ENCODE measurements at places on chromosomes 3 and 15.

GRCh38 chr15:100694381-100695021 is 92.1 kb downstream of the ASB7 start:
- no peaks in the 10 kb centered on the region for H3K4me1 ChIP-seq
- H3K36me3 ChIP-seq: no peaks in the 10 kb centered on the region
- no peak overlapping the region for H3K4me3 ChIP-seq
- H3K27ac ChIP-seq: no peak overlapping the region
- peaks cover 20% of the 10 kb centered on the region for H3K27me3 ChIP-seq

DNA sequence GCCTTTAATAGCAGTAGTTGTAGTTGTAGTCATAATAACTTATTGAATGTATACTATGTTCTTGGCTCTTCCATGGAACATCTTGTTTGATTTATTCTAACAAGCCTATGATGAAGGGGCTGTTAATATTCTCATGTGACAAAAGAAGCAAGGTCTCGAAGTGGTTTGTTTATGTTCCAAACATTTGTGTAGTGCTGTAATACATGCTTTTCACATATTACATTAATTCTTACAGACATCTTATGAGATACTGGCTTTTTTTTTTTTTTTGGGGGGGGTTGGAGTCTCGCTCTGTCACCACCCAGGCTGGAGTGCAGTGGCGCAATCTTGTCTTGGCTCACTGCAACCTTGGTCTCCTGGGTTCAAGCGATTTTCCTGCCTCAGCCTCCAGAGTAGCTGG is 252.3 kb downstream of the PTPRG start:
- no peak for DNase-seq
- no peak overlapping the region for H3K4me3 ChIP-seq
- no peak overlapping the region for H3K27ac ChIP-seq

DNA sequence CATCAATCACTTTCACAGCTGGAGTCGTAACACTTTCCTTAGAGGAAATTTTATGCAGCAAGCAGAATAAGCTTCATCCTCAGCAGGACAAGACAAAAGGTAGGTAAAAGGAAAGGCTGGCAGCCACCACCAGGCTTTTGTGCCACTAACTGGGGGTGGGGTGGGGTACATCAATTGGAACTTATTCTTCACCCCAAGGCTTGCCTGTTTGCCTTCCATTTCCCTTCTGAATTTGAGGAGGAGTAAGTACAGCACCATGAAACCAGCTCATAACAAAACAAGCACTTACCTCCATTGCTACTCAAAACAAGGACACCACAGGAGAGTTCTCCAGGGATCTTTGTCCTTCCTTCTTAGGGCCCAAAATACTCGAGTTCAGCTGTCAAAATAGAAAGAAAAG is 296.8 kb downstream of the ARRDC4 start:
- no peak overlapping the region for H3K4me3 ChIP-seq
- peaks cover 9% of the 10 kb centered on the region for H3K4me1 ChIP-seq
- DNase-seq: no peak

DNA sequence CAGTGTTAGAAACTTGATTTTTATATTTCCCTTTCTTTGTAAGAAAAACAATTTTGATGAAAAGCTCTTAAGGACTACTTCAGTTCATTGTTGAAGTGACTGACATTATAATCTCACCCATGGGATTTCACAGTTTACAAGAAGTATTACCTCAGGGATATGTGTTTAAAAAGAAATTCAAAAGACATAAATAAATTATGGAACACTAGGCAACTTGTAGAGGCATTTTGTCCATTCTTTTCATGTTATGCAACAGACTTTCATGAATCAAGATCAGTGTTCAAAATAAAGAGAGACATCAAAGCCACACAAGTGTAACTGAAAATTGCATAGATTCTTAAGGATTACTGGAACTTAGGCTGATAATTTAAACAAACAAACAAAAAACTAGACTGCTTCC is 196.8 kb upstream of the AGTR1 start:
- H3K36me3 ChIP-seq: no peaks in the 10 kb centered on the region
- H3K4me3 ChIP-seq: no peak overlapping the region
- H3K27me3 ChIP-seq: no peaks in the 10 kb centered on the region
- H3K4me1 ChIP-seq: no peaks in the 10 kb centered on the region
- H3K27ac ChIP-seq: no peak overlapping the region

- no peak for DNase-seq
- no peaks in the 10 kb centered on the region for H3K36me3 ChIP-seq
- no peaks in the 10 kb centered on the region for H3K4me1 ChIP-seq
- peaks cover 4% of the 10 kb centered on the region for H3K27me3 ChIP-seq
- H3K4me3 ChIP-seq: no peak overlapping the region
- H3K27ac ChIP-seq: no peak overlapping the region
These were observed 29.4 kb upstream of the SLITRK3 start for GRCh38 chr3:165225604-165226003.

DNA sequence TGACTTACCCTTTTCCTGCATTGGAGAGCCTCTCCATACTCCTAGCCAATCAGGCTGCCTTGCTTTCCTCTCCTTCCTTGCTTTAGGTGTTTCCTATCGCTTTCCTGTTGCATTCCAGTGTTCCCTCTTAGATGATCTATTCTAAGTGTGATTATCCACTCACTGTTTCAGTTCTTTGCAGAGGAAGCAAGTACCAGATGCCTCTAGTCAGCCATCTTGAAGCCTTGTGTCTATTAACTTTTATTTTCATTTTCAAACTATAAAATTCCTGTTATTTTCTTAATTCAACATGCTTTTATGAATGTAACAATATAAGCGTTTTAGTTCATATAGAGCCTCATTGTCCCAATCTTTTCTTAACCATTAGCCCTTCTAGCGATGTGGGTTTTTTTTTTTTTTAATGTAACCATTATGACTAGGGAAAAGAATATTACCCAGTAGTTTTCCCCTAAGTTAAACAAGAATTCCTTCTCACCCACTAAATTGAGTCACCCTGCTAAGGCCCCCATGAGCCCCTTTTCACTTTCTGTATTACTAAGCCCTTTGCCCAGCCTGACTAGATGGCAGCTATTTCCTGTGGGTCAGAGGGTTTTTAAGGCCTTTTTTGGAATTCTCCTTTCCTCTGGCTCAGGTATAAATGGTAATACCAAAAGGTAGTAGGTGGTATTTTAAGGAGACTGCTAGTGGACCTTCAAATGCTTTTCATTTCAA is 229.4 kb upstream of the CTNNB1 start:
- H3K27ac ChIP-seq: no peak overlapping the region
- no peaks in the 10 kb centered on the region for H3K4me1 ChIP-seq
- DNase-seq: no peak
- no peak overlapping the region for H3K4me3 ChIP-seq
- H3K36me3 ChIP-seq: peaks cover 5% of the 10 kb centered on the region

- H3K27me3 ChIP-seq: no peaks in the 10 kb centered on the region
- no peak overlapping the region for H3K4me3 ChIP-seq
- H3K36me3 ChIP-seq: no peaks in the 10 kb centered on the region
- DNase-seq: no peak
- H3K27ac ChIP-seq: no peak overlapping the region
- H3K4me1 ChIP-seq: no peaks in the 10 kb centered on the region
These were observed 26.3 kb upstream of the AADAC start for GRCh38 chr3:151787626-151788025.

DNA sequence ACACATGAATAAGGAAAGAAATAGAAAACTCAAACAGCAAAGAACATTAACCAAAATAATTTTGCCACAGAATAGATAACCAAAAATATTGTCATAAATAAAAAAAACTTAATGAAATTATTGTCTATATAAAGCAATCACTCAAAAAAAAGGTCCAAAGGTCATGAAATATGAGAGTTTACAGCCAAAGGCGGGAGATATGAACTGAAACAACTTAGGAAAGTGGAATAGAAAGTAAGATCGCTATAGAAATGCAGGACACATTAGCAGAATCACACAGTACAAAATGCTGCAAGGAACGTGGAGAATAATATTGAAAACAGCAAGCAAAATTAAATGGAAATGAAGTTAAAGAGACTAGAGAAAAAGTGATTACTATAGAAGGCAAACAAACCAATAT is 375.0 kb upstream of the ARHGEF26 start:
- H3K27me3 ChIP-seq: no peaks in the 10 kb centered on the region
- H3K4me3 ChIP-seq: no peak overlapping the region
- H3K27ac ChIP-seq: no peak overlapping the region

DNA sequence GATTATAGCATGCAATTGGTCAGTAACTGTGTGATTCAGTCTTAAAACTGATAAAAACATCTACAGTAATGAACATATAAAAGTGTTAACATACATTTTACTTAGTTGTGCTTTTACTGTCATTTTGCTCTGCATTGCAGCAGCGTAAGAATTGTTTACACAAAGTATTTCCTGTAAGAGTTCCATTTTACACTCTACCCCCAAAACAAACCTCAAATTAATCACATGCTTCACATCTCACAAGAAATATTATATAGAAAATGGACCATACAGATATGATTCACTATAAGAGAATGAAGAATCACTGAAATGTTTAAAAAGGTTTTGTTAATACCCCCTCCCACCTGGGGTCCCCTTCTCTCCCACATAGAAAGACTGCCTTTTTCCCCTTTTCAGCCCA is 225.9 kb upstream of the LRRN1 start:
- H3K4me3 ChIP-seq: no peak overlapping the region
- DNase-seq: no peak
- H3K4me1 ChIP-seq: no peaks in the 10 kb centered on the region
- H3K36me3 ChIP-seq: no peaks in the 10 kb centered on the region

DNA sequence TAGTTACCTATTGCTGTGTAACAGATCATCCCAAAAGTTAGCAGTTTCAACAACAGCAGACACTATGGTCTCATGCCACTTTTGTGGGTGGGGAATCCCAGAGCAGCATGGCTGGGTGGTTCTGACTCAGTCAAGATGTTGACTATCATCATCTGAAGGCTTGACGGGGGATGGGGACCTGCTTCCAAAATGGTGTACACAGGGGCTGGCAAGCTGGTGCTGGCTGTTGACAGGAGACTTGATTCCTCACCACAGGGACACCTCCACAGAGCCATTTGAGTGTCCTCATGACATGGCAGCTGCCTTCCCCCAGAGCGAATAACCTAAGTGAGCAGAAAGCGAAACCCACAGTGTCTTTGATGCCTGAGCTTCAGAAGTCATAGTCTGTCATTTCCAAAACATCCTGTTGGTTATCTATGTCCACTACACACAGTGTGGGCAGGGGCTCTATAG is 19.1 kb downstream of the DNAJB8 start:
- H3K27me3 ChIP-seq: peaks cover 71% of the 10 kb centered on the region
- H3K4me1 ChIP-seq: peaks cover 13% of the 10 kb centered on the region
- no peak overlapping the region for H3K4me3 ChIP-seq
- no peak for DNase-seq

DNA sequence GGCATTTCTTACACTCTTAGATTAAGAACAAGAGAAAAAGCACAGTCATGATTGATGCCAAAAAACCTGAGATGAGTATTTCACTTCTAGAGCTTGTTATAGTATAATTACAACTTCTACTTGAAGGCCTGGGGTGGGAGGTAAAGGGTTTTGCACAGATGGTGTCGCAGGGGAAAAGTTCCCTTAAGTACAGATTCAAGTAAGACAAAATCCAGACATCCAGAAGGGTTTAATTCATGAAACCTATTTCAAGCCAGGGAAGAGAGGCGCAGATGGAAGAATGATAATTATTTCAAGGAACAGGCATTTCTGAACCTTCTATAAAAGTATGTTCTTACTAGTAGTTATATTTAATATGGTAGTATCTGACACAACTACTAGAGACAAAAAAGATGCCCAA is 70.6 kb downstream of the TM4SF4 start:
- H3K27ac ChIP-seq: peak overlapping the region; percentile 65
- H3K4me3 ChIP-seq: no peak overlapping the region
- H3K4me1 ChIP-seq: peaks cover 57% of the 10 kb centered on the region

GRCh38 chr15:99430881-99431401 is 134.8 kb upstream of the MEF2A start:
- H3K36me3 ChIP-seq: no peaks in the 10 kb centered on the region
- H3K4me1 ChIP-seq: peaks cover 46% of the 10 kb centered on the region
- H3K27ac ChIP-seq: no peak overlapping the region
- no peak for DNase-seq
- no peaks in the 10 kb centered on the region for H3K27me3 ChIP-seq
- H3K4me3 ChIP-seq: no peak overlapping the region

- H3K36me3 ChIP-seq: no peaks in the 10 kb centered on the region
- no peak overlapping the region for H3K4me3 ChIP-seq
- DNase-seq: peak; percentile 40
- no peaks in the 10 kb centered on the region for H3K27me3 ChIP-seq
- peak overlapping the region; percentile 23 for H3K27ac ChIP-seq
These were observed 38.5 kb downstream of the PYDC2 start for GRCh38 chr3:191499307-191500080.

GRCh38 chr3:155778462-155778861 is 27.6 kb downstream of the C3orf33 start:
- H3K27ac ChIP-seq: peak overlapping the region; percentile 1
- peaks cover 55% of the 10 kb centered on the region for H3K36me3 ChIP-seq
- DNase-seq: no peak
- no peaks in the 10 kb centered on the region for H3K4me1 ChIP-seq

DNA sequence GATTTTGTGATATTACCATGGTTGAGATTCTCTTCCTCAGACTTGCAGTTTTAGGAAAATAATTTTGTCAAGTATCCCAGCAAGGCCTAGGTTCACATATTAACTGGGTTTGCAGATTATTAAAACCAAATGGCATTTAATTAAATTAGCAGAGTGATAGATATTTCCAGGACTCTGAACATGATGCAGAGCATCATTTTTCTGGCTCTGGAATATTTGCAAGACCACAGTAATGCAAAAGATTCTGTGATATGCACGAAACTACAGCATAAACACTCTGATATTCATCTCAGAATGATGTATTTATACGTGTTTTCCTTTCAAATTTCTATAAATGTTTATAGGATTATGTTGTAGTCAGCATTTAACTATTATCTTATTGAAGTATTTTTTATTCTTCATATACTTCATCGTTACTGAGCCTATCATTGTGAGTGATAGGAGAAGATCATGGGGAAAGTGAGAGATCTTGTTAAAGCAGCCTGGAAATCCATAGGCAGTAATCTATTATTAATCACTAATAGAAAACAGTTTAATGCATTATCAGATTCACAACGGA is 1245.6 kb downstream of the OTOL1 start:
- DNase-seq: no peak
- no peaks in the 10 kb centered on the region for H3K27me3 ChIP-seq
- no peaks in the 10 kb centered on the region for H3K36me3 ChIP-seq
- H3K4me3 ChIP-seq: no peak overlapping the region
- H3K27ac ChIP-seq: no peak overlapping the region
